Stimulated activated CD4-positive, alpha-beta T cell treated with anti-CD3 and anti-CD28 coated beads, Interleukin-4, amount 100 ng/mL, for 1 hour (primary cell): ENCODE measurements at places on chromosomes 6 and 20.

- no peak for DNase-seq
Observed at GRCh38 chr6:162485464-162485863, 242.1 kb downstream of the PRKN start.

DNA sequence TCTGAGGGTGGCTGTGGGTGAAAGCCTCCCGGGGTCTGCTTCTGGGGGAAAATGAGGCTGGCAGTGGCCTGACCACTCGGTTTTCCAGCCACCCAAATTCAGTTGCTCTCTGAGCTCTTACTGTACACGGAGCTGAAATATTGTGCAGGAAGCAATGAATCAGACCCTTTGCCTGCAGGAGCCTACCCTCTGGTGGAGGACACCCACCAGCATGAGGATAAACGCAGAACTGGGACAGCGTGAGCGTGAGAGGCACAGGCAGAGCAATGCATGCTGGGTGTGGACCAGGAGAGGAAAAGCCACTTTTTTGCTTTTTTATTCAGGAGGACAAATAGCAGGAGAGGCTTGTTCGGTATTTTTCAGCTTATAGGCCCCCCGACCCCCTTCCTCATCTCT is 298.0 kb downstream of the QKI start:
- no peak for DNase-seq

GRCh38 chr6:158372574-158372973 is 60.3 kb downstream of the TULP4 start:
- no peak for DNase-seq

GRCh38 chr6:31246051-31246521 is 25.8 kb downstream of the HLA-C start:
- DNase-seq, result no peak

GRCh38 chr6:113182370-113183141 is 674.6 kb upstream of the MARCKS start:
- no peak for DNase-seq

DNA sequence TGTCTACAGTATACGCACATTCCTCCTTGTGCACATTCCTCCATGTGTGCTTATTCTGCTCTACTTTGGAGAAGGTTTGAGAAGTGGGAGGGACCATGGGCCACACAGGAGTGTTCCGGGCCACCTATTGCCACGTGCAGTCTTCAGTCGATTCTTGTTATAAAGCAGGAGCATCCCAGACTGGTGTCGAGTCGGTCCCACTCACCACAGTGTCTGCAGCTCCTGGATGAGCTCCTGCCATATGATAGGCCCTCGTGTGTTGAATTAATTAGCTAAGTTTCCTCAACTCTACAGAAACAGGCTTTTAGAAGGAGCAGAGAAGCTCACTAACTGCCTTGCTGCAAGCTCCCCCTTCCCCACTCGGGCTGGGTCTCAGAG is 22.6 kb downstream of the ENTPD6 start:
- no peak for DNase-seq
